ENCODE measurements at places on chromosomes 4 and X. TPM values are rescaled to one million over a fixed set of nuclear protein-coding genes. Genes with fewer than 3 reads are reported as not detected.

- H3K27ac ChIP-seq: no peak overlapping the region
- no peaks in the 10 kb centered on the region for H3K27me3 ChIP-seq
- no peaks in the 10 kb centered on the region for H3K4me1 ChIP-seq
These were observed 136.3 kb downstream of the COL25A1 start for GRCh38 chr4:109166126-109166525.

DNA sequence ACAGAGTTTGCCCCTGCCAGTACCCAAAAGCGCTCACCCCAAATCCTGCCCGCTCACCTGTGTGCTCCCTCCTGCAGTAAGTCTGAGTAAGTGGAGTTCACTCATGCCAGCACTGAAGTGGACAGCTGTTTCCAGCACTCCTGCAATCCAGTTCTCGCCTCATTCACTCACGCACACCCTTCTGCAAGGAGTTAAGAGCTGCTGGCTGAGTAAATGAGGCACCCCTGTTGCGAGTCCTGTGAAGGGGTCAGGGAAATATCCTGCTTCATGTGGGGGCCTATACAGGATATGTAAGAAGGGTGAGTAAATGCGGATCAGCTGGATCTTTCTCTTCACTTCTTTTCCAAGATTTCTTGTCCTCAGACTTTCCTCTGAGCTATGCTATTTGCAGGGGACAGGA is 23.5 kb downstream of the CXCL8 start:
- no peak overlapping the region for H3K4me3 ChIP-seq
- DNase-seq: no peak
- H3K4me1 ChIP-seq: no peaks in the 10 kb centered on the region
- H3K36me3 ChIP-seq: no peaks in the 10 kb centered on the region
- H3K27ac ChIP-seq: no peak overlapping the region

ARHGEF9 gene
- 16.7 TPM for total RNA-seq

- H3K27me3 ChIP-seq: no peaks in the 10 kb centered on the region
- peak overlapping the region; percentile 82 for H3K27ac ChIP-seq
- H3K4me1 ChIP-seq: no peaks in the 10 kb centered on the region
- DNase-seq: no peak
- peak overlapping the region; percentile 75 for H3K4me3 ChIP-seq
These were observed 3.4 kb downstream of the KLHL15 start for GRCh38 chrX:24023544-24023943.

RAB40AL gene
- 0.44 TPM for total RNA-seq

DNA sequence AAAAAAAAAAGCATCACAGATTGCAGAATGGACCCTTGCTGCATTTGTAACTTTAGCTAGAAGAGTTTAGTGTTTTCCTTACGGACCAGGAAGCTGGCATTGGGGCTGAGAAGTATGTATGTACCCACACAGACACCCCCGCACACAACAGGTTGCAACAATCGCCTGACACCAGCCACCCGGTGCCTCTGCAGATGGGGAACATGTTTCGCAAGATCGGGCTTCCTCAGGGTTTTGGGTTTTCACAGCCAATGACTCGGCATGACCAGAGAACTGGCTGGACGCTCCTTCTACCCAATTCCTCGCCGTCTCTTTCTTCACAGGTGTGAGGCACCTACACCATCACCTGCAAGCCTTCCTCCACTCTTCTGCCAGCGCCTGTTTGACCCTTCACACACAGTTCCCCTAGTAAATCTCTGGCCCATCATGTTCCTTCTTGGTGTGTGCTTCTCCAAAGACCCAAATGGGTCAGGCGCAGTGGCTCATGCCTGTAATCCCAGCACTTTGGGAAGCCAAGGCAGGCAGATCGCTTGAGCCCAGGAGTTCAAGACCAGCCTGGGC is 70.4 kb downstream of the DHRSX start:
- H3K4me3 ChIP-seq: no peak overlapping the region
- DNase-seq: no peak
- H3K27ac ChIP-seq: no peak overlapping the region

SHROOM3 gene
- total RNA-seq: 7.2 TPM

DNA sequence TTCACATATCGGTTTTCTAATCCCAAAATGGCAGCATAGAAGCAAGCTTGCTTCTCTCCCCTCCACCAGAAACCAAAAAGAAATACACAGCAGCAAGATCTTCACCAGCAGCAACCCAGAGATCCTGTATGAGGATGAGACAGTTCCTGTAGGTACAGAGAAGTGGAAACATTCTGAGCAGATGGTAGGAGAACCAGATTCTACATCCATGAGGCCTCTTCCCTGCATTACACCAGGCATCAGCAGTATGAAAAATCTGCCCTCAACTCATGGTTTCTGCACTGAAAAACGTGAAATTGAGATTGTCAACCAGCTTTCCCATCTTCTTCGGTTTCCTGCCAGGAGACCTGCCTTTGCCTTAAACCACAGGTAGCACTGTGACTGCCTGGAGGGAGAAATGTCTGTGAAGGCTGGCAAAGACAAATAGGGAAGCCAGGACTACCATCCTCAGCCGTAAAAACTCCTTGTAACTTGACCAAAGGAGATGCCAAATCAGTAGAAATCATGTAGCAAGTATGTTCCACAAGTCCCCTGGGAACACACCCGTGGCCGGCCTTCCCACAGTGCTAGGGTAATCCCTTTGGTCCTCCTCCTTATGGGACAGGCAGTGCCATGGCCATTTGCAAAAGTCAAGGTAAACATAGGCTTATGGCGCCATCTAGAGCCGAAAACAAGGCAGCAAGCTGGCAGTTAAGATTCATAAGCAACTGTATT is 24.0 kb upstream of the MTHFD2L start:
- H3K4me3 ChIP-seq: no peak overlapping the region
- no peaks in the 10 kb centered on the region for H3K27me3 ChIP-seq
- no peaks in the 10 kb centered on the region for H3K4me1 ChIP-seq
- peak; percentile 61 for DNase-seq
- H3K27ac ChIP-seq: no peak overlapping the region

- no peak overlapping the region for H3K27ac ChIP-seq
- H3K4me3 ChIP-seq: no peak overlapping the region
- no peaks in the 10 kb centered on the region for H3K36me3 ChIP-seq
- no peak for DNase-seq
These were observed 3.4 kb upstream of the SPIN4 start for GRCh38 chrX:63354484-63354883.

DNA sequence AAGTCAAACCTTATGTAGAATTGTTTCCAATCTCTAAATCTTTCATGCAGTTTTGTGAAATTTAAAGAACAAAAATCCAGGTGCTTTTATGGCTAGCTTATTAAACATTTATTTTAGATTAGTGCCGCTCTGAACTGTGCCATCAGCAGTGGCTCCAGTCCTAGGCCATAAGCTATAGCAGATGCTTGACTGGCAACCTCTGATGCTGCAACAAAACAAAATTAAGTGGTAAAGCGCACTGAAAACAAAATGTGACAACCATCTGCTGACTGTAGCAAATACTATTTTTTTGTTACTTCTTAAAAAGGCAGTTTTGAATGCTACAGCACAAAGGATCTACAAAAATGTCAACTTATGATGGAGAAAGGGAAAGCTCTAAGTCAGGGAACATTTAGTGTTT is 237.4 kb downstream of the DCLK2 start:
- H3K4me3 ChIP-seq: no peak overlapping the region
- H3K27me3 ChIP-seq: no peaks in the 10 kb centered on the region
- H3K36me3 ChIP-seq: no peaks in the 10 kb centered on the region
- no peaks in the 10 kb centered on the region for H3K4me1 ChIP-seq
- H3K27ac ChIP-seq: no peak overlapping the region
- DNase-seq: no peak

DNA sequence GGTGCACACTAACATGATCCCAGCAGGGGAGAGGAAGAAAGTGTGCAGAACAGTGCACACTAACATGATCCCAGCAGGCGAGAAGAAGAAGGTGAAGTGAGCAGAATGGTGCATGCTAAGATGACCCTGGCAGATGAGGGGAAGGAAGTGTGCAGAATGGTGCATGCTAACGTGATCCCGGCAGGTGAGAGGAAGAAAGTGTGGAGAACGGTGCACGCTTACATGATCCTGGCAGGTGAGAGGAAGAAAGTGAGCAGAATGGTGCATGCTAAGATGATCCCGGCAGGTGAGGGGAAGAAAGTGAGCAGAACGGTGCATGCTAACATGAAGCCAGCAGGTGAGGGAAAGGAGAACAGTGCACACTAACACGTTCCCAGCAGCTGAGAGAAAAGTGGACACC is 83.7 kb downstream of the ACOX3 start:
- H3K36me3 ChIP-seq: no peaks in the 10 kb centered on the region
- no peak for DNase-seq
- H3K4me3 ChIP-seq: no peak overlapping the region
- H3K4me1 ChIP-seq: no peaks in the 10 kb centered on the region
- H3K27me3 ChIP-seq: no peaks in the 10 kb centered on the region

DNA sequence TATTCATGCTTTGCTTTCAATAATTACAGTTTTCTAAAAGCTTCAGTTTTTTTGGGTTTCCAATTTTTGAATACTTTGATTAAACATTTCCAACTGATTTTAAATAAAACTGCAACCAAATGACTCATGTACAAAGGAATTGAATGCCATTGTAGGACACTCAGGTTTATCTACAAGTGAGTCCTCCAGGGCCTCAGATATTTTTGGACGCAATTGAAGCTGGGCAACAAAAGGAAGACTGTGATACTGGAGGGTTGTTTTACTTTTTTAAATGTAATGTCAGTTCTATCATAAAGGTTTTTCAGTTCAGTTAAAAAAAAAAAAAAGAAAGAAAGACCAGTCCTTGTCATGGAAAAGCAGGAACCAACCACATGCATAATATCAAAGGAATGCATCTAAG is 64.2 kb downstream of the MAGEA10 start:
- no peak for DNase-seq
- no peaks in the 10 kb centered on the region for H3K27me3 ChIP-seq
- H3K4me3 ChIP-seq: no peak overlapping the region
- H3K36me3 ChIP-seq: no peaks in the 10 kb centered on the region
- no peak overlapping the region for H3K27ac ChIP-seq
- no peaks in the 10 kb centered on the region for H3K4me1 ChIP-seq

GRCh38 chr4:168724243-168724642 is 227.4 kb downstream of the PALLD start:
- no peak for DNase-seq
- H3K4me3 ChIP-seq: no peak overlapping the region
- no peaks in the 10 kb centered on the region for H3K4me1 ChIP-seq
- H3K27me3 ChIP-seq: no peaks in the 10 kb centered on the region
- no peak overlapping the region for H3K27ac ChIP-seq

GK2 gene
- not detected for total RNA-seq

DNA sequence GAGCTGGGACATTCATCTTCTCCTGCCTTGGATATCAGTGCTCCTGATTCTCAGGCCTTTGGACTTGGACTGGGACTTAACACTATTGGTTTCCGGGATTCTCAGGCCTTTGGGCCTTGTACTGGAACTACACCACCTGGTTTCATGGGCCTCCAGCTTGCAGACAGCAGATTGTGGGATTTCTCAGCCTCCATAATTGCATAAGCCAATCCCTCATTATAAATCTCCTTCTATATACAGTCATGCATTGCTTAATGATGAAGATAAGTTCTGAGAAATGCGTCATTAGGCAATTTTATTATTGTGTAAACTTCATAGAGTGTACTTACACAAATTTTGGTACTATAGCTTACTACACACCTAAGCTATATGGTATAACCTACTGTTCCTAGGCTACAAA is 8.9 kb upstream of the CCNG2 start:
- H3K4me1 ChIP-seq: peaks cover 5% of the 10 kb centered on the region
- 0 out of 2 replicates have a peak overlapping the region, but pooled peaks have one; percentile 2 for H3K27ac ChIP-seq
- no peaks in the 10 kb centered on the region for H3K36me3 ChIP-seq
- no peak for DNase-seq
- no peaks in the 10 kb centered on the region for H3K27me3 ChIP-seq

DNA sequence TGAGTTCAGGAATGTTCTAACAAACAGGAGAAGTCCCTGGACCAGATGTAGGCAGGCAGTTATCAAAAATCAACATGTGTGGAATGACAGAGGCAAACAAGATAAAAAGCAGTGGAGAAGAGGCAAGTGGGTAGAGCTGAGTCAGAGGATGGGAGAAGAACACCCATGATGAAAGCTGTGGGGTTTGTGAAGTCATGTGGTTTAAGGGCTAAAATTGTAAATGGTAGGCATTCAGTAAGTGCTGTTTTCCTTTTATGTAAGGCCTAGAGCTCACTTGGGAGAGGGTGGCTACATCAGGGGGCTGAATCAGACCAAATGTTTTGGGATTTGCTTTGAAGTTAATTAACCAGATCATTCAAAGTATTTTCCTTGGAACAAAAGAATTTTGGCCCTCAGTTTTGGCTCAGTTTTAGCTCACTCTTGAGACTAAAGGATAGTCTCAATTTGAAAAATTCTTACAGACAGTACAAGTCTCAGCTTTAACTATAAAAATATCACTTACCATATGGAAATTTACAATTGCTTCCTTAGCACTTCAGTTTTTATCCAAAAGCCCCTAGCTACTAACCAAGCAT is 114.5 kb upstream of the PCDH7 start:
- H3K27ac ChIP-seq: no peak overlapping the region
- H3K4me1 ChIP-seq: no peaks in the 10 kb centered on the region
- no peaks in the 10 kb centered on the region for H3K27me3 ChIP-seq
- H3K36me3 ChIP-seq: no peaks in the 10 kb centered on the region

GRCh38 chr4:41865981-41866798 is 69.0 kb upstream of the TMEM33 start:
- H3K27me3 ChIP-seq: 0 out of 2 replicates have a peak, but pooled peaks cover 2% of the 10 kb centered on the region
- no peak for DNase-seq
- no peak overlapping the region for H3K4me3 ChIP-seq
- no peaks in the 10 kb centered on the region for H3K36me3 ChIP-seq
- no peaks in the 10 kb centered on the region for H3K4me1 ChIP-seq

- no peak overlapping the region for H3K4me3 ChIP-seq
- H3K27me3 ChIP-seq: no peaks in the 10 kb centered on the region
- no peak overlapping the region for H3K27ac ChIP-seq
- H3K4me1 ChIP-seq: no peaks in the 10 kb centered on the region
- no peaks in the 10 kb centered on the region for H3K36me3 ChIP-seq
- no peak for DNase-seq
These were observed 1071.5 kb downstream of the PCDH7 start for GRCh38 chr4:31791666-31792065.

- no peak overlapping the region for H3K4me3 ChIP-seq
- no peaks in the 10 kb centered on the region for H3K27me3 ChIP-seq
- no peaks in the 10 kb centered on the region for H3K36me3 ChIP-seq
- H3K4me1 ChIP-seq: no peaks in the 10 kb centered on the region
- no peak overlapping the region for H3K27ac ChIP-seq
These were observed 3.1 kb downstream of the RBMXL3 start for GRCh38 chrX:115192244-115192700.

- H3K4me1 ChIP-seq: no peaks in the 10 kb centered on the region
- no peaks in the 10 kb centered on the region for H3K36me3 ChIP-seq
- H3K27me3 ChIP-seq: no peaks in the 10 kb centered on the region
- H3K27ac ChIP-seq: no peak overlapping the region
- no peak overlapping the region for H3K4me3 ChIP-seq
- DNase-seq: no peak
These were observed 631.9 kb upstream of the INTU start for GRCh38 chr4:127000846-127001245.

DNA sequence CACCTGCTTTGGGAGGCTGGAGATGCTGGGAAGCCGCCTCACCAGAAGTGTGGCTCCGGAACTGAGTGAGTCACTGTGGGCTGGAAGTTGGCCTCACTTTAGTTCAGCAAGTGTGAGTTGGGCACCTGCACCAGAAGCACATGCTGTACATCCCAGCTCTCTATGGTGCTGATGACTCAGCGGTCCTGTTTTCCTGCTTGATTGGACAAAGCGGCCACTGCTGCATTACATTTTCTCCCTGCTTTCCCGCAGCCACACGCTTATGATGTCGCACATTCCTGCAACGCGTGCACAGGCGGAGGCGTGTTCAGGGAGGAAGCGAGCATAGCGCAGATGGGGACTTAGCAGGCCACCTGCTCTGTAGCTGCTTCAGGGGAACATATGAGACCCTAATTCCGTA is 26.7 kb upstream of the CLDN34 start:
- no peaks in the 10 kb centered on the region for H3K36me3 ChIP-seq
- H3K27ac ChIP-seq: no peak overlapping the region
- no peaks in the 10 kb centered on the region for H3K4me1 ChIP-seq
- H3K27me3 ChIP-seq: no peaks in the 10 kb centered on the region
- DNase-seq: no peak
